Activated CD4-positive, alpha-beta T cell treated with anti-CD3 and anti-CD28 coated beads, Interleukin-10, Interleukin-2, amounts not matched to agents 100 ng/mL and 50 ng/mL, durations not matched to agents 16 hours and 8 hours (primary cell): ENCODE measurements at places on chromosomes 1 and 21.

- DNase-seq: no peak
Measured at GRCh38 chr1:210764536-210764935, 369.4 kb downstream of the KCNH1 start.

DNA sequence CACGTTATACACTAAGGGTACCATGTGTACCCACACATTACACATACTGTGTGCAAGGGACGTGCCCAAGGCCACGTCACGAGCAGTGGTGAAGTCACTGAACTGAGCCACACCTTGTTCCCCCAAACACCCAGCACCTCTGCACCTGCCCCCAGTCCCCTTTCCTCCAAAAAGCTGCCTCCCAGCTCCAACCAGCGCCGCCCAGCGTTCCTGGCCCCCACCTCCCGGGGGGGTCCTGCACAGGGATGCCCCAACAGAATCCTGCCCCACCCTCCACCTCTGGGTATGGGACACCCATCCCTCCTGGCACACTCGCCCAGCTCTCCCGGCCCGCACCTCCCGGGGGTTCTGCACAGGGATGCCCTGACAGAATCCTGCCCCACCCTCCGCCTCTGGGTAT is 54.1 kb downstream of the CHD5 start:
- no peak for DNase-seq

- no peak for DNase-seq
Measured at GRCh38 chr1:19066248-19066873, 109.9 kb upstream of the IFFO2 start.

GRCh38 chr1:47536646-47537118 is 98.8 kb downstream of the FOXD2 start:
- no peak for DNase-seq

DNA sequence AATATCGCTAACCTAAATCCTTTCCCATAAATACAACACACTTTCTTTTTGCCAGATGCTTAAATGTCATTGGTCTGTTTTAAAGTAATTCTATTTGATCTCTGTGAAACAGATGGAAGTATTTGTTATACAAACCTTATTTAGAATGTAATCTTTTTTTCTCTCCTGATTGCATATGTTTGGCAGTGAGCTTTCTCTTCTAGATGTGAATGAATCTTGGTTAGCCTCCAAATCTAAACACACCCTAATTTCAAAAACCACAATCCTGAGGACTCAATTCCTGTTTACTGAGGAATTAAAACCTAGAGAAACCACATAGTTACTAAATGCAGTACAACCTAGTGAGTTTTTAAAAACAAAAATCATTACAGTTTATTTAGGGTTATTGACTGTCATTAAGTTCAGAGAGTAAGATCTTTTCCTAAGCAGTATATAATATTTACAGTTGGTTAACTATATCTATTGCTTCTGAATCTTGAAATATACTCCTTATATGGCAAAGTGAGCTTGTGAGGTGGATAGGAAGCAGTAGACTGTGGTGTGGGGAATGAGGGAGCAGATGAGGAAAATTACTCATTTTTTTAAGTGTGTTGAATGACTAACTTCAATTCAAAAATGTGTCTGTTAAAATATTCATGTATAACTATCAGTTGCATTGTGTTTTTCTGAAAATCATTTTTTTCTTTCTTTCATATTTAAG is 218.7 kb downstream of the FMN2 start:
- DNase-seq: no peak

DNA sequence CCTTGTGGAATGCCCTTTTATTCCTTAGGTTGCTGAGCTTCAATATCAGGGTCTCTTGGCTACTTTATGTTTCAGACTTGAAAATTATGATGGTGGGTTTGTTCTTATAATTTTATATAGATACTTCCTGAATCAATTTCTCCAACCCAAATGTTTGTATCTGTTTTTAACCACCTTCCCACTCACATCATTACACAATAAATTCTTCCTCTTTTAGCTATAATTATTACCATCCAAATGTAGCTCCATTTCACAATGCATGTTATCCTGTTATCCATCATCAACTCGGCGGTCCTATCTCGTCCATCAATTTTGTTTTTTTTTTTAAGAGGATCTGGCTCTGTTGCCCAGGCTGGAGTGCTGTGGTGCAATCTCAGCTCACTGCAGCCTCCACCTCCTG is 357.6 kb upstream of the ZP4 start:
- no peak for DNase-seq

DNA sequence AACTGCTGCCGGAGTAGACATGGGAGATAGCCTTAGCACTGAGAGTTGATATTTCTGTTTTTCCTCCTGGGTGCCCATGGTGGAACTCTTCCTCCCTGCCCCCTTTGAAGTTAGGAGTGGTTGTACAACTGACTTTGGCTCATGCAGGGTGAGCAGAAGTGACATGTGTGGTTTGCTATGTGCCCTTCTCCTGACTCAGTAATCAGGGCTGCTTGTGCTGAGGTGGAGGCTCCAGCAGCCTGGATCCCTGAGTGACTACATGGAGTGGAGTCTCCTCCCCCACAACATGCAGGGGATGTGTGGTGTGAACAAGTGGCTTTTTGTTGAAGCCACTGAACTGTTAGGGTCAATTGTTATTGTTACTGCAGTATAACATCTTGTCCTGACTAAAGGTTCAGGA is 261.6 kb downstream of the CAMTA1 start:
- DNase-seq: no peak

GRCh38 chr1:229454056-229454455 is 20.2 kb upstream of the ACTA1 start:
- DNase-seq: no peak

- no peak for DNase-seq
Measured at GRCh38 chr1:46437723-46438122, 43.6 kb downstream of the FAAH start.

GRCh38 chr1:72827278-72827677 is 544.9 kb upstream of the NEGR1 start:
- DNase-seq: no peak

DNA sequence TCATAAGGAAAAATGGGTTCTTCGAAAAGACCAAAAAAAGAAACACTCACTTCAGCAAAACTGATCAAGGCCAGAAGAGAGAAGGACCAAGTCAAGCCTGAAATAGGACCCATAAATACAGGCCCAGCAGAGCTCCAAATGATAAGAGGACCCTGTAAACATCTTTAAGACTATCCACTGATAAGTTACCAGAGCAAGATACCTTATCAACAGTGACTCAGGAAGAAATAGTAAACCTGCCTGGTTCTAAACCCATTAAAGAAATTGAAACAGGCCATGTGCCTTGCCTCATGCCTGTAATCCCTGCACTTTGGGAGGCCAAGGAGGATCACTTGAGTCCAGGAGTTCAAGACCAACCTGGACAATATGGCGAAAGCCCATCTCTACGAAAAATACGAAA is 81.8 kb upstream of the ERRFI1 start:
- DNase-seq: no peak

GRCh38 chr21:42558846-42559245 is 45.2 kb downstream of the SLC37A1 start:
- no peak for DNase-seq
